ENCODE measurements at places on chromosomes 1 and 21. TPM values are rescaled to one million over a fixed set of nuclear protein-coding genes. Genes with fewer than 3 reads are reported as not detected.

Gene IVL
- not detected for total RNA-seq

Gene MFAP2
- 44.7 TPM for total RNA-seq

Gene ELAVL4
- total RNA-seq: not detected

Gene UBQLN4
- total RNA-seq: 66.6 TPM

Gene TMCO2
- not detected for total RNA-seq

DNA sequence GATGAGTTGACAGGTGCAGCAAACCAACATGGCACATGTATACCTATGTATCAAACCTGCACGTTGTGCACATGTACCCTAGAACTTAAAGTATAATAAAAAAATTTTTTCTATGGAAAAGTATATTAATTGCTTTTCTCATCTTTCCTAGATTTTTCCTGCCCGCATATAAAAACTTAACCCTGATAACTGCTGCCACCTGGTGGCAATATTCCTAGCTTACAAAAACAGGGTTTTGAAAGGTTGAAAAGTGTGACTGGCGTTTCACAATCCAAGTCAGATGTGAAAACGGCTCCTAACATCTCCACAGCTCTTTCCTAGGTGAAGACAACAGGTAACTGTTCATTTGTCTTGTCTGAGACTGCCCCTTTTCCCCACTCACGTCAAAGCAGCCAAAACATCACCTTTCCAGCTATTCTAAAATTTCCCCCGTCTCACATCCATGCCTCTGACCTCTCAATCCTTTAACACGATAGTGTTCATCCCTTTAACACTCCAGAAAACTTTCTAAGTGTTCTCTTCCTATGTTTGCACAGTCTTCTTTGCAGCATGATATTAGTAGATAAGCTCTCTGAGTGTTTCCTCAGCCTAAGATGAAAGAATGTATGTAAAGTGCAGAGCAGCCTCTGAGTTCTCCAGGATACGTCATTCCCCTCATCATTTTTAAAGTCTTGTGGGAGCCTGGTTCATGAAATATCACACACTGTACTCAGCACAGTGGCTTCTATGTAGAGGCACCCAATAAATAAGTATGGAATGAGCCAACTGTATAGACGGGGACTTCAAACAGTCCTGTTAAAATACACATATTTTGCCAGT is 27.5 kb downstream of the OVGP1 start:
- DNase-seq: peak; percentile 58

- DNase-seq: no peak
Observed at GRCh38 chr1:39805385-39805784, 16.7 kb upstream of the BMP8B start.

DNA sequence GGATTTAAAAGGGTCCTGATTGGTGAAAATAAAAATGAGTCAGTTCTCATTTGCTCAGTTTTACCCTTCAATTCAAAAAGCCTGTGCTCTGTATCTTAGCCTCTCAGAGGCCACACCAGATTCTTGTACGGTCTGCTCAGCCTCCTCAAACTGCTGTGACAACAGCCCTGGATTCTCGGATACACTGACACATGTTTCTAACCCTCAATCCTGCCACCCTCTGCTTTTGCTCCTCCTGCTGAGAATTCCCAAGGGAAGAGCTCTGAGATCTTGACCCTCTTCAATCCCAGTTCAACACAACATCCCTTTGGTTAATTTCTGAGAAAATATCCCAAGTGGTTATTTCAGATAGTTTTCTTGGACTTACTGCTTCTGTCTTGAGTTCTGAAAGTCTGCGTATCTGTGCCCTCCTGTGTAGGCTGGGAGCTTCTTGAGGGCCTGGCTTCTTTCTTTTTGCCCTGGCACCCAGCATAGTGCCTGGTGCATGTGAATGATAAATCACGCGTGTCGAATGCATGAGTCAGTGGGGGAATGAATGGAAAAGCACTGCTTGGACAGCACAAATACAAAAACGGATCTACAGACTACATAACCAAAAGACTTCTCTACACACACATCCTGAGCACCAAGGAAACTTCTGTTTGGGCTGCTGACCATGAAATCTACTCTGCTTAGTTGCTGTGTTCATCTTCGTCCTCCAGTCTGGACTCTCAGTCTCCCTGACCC is 24.5 kb downstream of the IRF2BP2 start:
- DNase-seq: peak; percentile 22

DNA sequence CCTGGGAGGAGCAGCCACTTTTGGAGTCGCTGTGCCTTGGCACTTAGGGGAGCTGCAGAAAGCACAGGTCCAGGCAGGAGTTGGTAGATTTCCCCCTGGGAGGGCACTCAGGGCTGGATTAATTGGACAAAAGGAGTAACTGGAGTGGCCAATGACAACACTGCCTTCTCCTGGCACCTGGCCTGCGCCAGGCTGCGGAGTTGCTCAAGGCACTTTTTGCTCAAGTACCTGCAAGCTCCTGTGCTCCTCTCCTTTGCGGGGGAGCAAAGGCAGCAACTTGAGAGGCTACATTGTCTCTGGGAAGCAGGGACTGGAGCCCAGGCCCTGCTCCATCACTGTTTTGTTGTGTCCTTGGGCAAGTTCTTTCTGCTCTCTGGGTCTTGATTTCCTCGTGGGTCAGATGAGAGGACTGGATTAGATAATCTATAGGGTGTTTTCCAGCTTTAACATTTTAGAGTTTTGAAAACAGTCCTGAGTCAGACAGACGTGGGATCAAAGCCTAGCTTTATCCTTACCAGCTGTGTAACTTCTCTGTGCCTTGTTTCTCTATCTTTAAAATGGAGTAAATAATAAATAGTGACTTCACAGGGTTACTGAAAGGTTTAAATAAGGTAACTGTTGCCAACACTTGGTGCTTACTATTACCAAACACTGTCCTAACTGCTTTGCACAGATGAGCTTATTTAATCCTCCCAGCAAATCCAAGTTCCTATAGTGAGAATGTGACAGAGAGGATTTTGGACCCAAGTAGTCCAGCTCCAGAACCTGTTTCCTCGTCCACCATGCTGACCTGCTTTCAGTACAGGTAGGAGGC is 18.0 kb upstream of the GRHL3 start:
- no peak for DNase-seq

DNA sequence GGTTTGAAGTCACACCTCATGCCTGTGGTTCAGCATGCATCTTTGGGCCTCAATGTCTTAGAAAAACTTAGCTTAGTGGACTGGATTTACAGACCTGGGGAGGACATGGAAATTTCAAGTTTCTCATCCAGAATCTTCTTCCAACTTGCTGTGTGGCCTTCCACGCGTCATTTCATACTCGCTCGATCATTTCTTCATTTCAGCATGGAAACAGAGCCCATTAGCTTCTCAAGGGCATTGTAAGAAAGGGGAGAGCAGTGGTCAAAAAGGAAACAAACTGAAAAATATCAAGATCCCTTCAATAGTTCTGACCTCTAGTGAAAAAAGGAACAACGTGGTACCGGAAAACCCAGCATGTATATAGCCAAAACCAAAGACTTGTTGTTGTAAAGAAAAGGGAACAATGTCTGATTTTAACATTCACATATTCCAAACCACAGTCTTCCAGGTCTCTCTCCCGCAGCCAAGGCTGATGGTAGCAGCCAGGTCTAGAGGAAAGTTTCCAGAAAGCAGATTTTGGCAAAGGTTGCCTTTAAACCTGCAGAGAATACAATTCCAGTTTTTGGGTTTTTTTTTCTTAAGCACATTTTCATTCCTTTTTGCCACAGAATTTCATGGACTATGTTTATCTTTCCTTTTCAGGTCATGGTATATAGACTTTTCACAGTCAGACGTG is 97.0 kb upstream of the CDC42BPA start:
- no peak for DNase-seq

DNA sequence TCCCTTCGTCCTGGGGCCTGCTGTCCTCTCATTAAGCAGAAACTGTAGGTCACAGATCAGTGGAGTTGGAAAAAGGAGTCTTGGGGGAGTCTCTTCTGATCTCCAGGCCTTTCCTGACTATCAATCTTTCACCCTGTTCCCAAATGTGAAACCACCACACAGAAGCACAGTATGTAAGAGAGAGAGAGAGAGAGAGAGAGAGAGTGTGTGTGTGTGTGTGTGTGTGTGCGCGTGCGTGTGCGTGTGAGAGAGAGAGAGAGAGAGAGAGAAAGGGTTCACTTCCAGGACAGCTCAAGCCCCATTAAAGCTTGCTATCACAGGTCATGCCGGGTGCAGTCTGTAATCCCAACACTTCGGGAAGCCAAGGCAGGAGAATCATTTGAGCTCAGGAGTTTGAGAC is 1.5 kb upstream of the TTC24 start:
- DNase-seq: no peak

DNA sequence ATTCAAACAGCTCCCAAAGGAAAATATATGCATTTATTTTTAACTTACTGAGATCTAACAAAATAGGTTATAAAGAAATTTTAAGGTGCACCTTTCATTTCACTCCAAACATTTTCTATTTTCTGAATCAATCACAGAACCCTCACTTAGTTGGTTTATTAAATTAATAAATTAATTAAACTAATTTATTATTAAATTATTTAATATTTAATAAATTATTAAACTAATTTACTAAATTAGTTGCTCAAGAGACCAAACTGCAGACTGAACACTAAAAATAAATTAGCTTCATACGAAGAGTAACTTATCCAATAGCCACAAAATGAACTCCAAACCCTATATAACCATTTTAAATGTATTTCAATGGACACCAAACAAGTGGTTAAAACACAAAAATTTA is 68.0 kb downstream of the PRPF38A start:
- DNase-seq: no peak
